CD4-positive, alpha-beta memory T cell (primary cell): ENCODE measurements at places on chromosomes 5 and 9. TPM values are rescaled to one million over a fixed set of nuclear protein-coding genes. Genes with fewer than 3 reads are reported as not detected.

DNA sequence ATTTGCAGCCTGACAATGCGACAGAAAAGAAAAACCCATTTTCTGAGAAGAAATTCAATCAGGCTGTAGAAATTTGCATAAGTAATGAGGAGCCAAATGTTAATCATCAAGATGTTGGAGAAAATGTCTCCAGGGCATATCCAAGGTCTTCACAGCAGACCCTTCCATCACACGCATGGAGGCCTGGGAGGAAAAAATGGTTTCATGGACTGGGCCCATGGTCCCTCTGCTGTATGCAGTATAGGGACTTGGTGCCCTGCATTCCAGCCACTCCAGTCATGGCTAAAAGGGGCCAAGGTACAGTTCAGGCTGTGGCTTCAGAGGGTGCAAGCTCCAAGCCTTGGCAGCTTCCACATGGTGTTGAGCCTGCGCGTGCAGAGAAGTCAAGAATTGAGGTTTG is 73.3 kb downstream of the CCDC192 start:
- no peaks in the 10 kb centered on the region for H3K4me1 ChIP-seq
- H3K4me3 ChIP-seq: no peak overlapping the region
- H3K27me3 ChIP-seq: no peaks in the 10 kb centered on the region
- H3K36me3 ChIP-seq: no peaks in the 10 kb centered on the region
- H3K27ac ChIP-seq: no peak overlapping the region
- no peak for DNase-seq

DNA sequence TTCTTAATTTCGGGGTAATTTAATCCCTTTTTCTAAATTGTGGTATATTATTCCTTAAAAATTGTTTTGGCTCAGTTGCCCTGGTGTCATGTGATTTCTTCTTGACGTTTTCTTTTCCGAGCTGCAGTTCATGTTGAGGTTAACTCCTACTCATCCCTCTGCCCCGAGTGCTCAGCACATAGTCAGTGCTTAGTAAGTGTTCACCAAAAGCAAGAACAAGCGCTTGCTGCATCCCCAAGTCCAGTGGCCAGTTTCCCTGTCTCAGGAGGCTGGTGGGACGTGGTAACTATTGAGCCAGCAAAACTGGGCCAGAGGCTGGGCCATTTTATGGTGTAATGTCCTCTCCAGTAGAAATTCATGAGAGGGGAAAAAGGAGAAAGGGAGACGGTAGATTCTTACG is 23.3 kb downstream of the TRIO start:
- H3K27ac ChIP-seq: no peak overlapping the region
- no peak for DNase-seq
- no peaks in the 10 kb centered on the region for H3K4me1 ChIP-seq
- H3K27me3 ChIP-seq: no peaks in the 10 kb centered on the region

GRCh38 chr9:3127564-3127963 is 283.7 kb upstream of the PUM3 start:
- H3K36me3 ChIP-seq: no peaks in the 10 kb centered on the region
- no peaks in the 10 kb centered on the region for H3K27me3 ChIP-seq
- H3K4me1 ChIP-seq: no peaks in the 10 kb centered on the region
- no peak overlapping the region for H3K27ac ChIP-seq

DNA sequence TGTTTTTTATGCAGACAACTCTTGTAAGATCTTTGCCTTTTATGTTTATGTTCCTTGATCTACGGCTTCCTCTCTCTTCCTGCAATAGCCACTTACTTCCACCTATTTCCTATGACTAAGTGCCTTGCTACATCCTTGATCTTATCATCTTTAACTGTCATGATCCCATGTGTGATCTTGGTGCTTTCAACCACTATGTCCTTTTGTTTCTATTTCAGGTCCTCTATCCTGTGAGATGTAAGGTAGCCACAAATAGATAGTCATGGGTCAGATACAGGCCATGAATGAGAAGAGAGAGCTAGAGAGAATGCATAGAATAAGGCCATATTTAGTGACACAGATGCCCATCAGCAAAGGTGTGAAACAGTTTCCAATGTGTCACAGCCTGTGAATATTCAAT is 243.6 kb upstream of the HAPLN1 start:
- no peaks in the 10 kb centered on the region for H3K36me3 ChIP-seq
- H3K27me3 ChIP-seq: no peaks in the 10 kb centered on the region
- H3K4me1 ChIP-seq: no peaks in the 10 kb centered on the region
- DNase-seq: no peak

C5orf52 gene
- total RNA-seq: not detected

DNA sequence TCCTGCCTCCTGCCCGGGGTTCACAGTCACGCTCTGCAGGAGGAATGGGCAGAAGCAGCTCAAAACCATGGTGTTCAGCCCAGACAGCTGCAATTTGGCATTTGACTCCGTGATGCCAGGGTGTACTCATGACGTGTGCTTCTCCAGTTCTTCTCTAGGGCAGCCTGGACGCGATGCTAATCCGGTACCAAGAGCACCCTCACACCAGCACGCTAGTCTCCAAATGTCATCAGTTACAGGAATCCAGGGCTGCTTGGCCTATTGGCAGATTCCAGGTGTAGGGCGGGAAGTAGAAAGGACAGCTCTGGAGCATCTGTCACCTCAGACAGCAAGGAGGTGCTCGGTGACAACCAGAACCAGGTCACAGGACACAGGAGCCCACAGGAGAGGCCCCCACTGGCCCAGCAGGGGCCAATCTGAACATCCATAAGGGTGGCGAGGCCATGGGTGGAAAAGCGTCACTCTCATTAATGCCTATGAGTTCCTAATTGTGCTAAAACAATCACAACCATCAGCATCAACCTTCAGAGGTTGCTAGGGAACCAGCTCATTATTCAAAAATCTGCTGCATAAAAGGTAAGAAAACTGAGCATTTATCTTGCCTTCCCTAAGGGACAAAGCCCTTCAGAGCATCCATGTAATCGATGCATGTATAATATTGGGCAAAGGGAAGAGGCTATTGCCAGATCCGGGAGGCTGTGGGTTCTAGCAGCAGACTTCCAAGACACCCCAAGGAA is 241.9 kb upstream of the IRX4 start:
- DNase-seq: no peak
- no peaks in the 10 kb centered on the region for H3K27me3 ChIP-seq
- H3K36me3 ChIP-seq: no peaks in the 10 kb centered on the region

TTC1 gene
- total RNA-seq: 47.5 TPM

PCDHGA4 gene
- total RNA-seq: not detected

- no peak for DNase-seq
- H3K4me1 ChIP-seq: peaks cover 3% of the 10 kb centered on the region
- no peak overlapping the region for H3K4me3 ChIP-seq
These were observed 19.3 kb upstream of the ORM1 start for GRCh38 chr9:114303571-114303970.
